ENCODE measurements at places on chromosomes 4 and X.

DNA sequence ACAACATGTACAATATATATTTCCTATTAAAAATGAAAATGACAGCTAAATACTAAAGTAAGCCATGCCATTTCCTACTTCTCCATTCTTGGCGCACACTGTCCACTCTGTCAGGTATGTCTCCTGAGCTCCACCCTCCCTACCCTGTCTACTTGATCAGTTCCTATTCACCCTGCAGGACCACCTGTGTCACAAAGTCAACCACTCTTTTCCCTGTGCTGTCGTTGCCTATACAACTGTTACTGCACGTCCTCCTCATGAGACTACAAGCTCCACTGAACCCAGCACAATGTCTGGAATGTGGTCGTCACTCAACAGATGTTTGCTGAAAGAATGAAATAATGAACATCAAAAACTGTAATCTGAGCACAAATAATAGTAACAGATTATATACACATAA is 54.9 kb downstream of the SLC9A7 start:
- no peak for DNase-seq

GRCh38 chr4:3135155-3136011 is 60.9 kb downstream of the HTT start:
- DNase-seq: no peak

GRCh38 chr4:45030059-45030458 is 303.7 kb upstream of the GNPDA2 start:
- DNase-seq: no peak

- DNase-seq: no peak
These were observed 15.8 kb upstream of the RGS12 start for GRCh38 chr4:3276986-3277385.

GRCh38 chr4:75028196-75028854 is 95.4 kb downstream of the PARM1 start:
- no peak for DNase-seq

- DNase-seq: no peak
These were observed 440.3 kb upstream of the AADAT start for GRCh38 chr4:170529748-170530722.

- DNase-seq: no peak
These were observed 74.3 kb downstream of the CAMK2D start for GRCh38 chr4:113687067-113687718.

DNA sequence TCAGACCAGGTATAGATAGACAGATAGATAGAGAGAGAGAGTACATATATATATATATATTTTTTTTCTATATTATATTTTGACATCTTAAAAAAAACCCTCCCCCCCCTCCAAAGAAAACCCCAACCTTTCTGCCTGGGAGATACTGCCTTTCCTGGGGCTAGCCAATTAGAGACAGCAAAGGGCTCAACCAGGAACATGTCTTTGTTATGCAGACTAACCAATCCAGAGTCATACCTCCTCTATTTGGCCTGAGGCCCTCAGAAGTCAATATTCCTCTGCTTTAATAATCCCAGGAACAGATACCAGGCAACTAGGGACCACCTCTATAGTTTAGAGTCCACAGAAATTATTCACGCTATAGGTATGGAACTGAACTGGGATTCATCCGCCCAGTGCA is 135.6 kb upstream of the MAD2L1 start:
- no peak for DNase-seq

- no peak for DNase-seq
These were observed 119.1 kb downstream of the SH3RF1 start for GRCh38 chr4:169151671-169152070.

DNA sequence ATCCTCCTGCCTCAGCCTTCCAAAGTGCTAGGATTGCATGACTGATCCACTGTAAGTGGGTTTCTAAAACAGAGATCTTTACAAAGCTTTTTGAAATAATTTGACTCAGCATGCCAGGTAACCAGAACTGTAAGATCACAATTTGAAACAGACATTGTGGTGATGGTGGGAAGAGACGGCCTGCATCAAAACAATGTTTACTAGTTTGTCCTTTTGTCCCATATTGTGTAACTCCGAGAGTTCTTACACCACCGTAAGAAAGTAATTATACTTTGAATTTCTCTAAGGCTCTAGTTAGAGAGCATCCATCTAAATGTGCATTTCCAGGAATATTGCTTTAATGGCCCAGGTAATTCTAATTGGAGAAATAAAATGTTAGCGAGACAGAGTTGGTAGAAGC is 594 bp upstream of the ARHGAP24 start:
- DNase-seq: no peak

- DNase-seq: no peak
These were observed 122.8 kb upstream of the NOCT start for GRCh38 chr4:138892483-138893407.

- no peak for DNase-seq
These were observed 238.8 kb downstream of the QDPR start for GRCh38 chr4:17273047-17273446.

- DNase-seq: no peak
These were observed 34.4 kb downstream of the AGTR2 start for GRCh38 chrX:116204932-116205331.

GRCh38 chrX:38878641-38879340 is 77.5 kb downstream of the MID1IP1 start:
- no peak for DNase-seq

GRCh38 chr4:94598758-94599157 is 147.0 kb downstream of the PDLIM5 start:
- DNase-seq: no peak

- DNase-seq: no peak
These were observed 44.1 kb downstream of the NAA11 start for GRCh38 chr4:79281566-79282359.

DNA sequence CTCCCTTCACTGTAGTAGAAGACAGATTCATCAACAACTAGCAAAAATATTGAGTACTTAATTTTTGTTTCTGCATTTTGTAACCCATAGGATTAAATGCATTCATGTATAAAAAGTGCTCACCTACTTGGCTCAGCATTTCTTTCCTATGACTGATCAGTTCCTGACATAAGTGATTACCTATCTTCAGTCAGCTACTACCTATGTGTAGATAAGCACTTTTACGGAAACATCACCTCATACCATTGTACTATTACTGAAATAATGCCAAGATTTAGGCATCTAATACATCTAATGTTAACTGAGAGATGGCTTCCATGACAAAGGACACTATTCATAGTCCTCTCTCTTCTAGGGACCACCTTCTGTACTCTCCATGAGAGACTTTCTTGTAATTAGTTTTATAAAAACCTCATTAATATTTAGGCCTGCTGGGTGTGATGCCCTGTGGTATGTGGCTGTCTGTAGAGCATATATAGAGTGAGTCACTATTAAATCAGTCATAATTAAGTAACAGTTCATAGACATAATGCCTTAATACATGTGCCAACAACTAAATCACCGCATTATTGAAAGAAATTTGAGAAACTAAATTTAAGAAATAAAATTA is 147.0 kb downstream of the PDGFC start:
- no peak for DNase-seq

DNA sequence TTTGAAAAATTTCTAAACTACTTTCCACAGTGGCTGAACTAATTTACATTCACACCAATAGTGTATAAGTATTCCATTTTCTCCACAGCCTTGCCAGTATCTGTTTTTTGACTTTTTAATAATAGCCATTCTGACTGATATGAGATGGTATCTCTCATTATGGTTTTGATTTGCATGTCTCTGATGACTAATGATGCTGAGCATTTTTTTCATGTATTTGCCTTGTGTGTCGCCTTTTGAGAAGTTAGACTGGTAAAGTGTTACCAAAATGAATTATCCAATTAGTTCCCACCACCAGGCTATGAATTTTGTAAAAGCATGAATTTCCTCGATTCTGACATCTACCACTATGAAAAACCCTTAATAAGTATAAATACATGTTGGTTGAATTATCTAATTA is 242.2 kb upstream of the GK2 start:
- no peak for DNase-seq

- no peak for DNase-seq
These were observed 93.4 kb downstream of the TENT5D start for GRCh38 chrX:80513625-80514024.

DNA sequence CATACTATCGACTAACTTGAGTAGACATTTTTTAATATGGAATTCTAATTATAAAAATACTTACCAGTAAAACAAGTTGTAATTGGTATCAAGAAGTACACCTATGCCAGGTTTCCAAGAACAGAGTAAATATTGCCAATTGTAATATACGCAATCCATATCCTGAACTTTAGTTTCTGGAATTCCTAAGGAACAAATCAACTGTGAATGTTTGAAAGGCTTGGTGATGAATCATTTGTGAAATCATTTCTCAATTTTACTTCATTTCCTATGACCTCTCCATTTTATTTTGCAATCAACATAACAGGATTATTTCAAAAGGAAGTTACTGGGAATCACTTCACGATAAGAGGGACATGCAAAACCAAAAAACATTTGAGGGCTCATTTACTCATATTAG is 3.7 kb downstream of the IL13RA2 start:
- DNase-seq: no peak

- DNase-seq: no peak
These were observed 7.2 kb downstream of the RPL9 start for GRCh38 chr4:39451423-39452023.

GRCh38 chrX:7110821-7111276 is 36.7 kb upstream of the STS start:
- no peak for DNase-seq

DNA sequence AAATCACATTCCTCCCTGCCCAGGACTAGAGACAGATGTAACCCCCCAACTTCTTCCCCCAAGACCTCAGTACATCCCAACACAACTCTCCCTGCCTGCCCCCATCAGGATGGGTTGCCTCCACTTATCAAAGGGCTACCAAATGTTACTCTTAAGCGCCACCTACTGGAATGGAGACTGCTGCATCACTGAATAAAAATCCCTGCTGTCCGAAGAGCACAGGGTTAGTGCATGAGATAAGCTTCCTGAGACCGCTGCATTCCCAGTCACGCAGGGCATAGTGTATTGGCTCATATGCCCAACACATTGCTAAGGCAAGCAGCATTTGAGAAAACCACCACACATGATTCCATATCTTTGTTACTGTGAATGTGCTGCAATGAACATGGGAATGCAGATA is 544.5 kb downstream of the PPP4R3C start:
- DNase-seq: no peak

DNA sequence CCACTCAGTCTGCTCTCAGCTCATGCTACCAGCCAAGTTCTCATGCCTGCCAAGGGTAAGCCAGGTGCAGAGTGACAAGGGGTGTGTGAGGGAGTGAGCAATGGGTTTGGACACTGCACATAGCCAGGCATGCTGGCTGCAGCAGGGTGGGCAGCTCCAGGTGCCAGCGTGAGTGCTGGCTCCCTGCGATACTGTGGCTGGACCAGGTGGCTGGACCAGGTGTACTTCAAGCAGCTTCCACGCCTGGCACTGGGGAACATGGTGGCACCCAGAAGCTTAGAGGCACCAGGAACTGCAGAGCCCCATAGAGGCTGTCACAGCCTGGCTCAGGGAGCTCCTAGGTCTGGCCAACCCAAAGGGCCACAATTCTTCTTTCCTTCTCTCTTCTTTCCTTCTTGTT is 234.9 kb upstream of the GIMD1 start:
- DNase-seq: no peak

GRCh38 chr4:111610681-111611080 is 534.6 kb upstream of the FAM241A start:
- DNase-seq: no peak

- DNase-seq: no peak
These were observed 46.4 kb downstream of the PRPS1 start for GRCh38 chrX:107674480-107675364.

DNA sequence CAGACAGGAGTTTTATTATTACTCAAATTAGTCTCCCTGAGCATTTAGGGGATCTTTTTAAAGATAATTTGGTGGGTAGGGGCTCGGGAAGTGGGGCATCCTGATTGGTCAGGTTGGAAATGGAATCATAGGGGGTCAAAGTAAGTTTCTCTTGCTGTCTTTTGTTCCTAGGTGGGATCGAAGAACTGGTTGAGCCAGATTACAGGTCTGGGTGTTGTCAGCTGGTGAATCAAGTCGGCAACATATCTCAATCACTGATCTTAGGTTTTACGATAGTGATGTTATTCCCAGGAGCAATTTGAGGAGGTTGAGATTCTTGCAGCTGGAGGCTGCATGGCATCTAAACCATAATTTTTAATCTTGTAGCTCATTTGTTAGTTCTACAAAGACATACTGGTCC is 629.5 kb upstream of the AMOT start:
- DNase-seq: no peak

DNA sequence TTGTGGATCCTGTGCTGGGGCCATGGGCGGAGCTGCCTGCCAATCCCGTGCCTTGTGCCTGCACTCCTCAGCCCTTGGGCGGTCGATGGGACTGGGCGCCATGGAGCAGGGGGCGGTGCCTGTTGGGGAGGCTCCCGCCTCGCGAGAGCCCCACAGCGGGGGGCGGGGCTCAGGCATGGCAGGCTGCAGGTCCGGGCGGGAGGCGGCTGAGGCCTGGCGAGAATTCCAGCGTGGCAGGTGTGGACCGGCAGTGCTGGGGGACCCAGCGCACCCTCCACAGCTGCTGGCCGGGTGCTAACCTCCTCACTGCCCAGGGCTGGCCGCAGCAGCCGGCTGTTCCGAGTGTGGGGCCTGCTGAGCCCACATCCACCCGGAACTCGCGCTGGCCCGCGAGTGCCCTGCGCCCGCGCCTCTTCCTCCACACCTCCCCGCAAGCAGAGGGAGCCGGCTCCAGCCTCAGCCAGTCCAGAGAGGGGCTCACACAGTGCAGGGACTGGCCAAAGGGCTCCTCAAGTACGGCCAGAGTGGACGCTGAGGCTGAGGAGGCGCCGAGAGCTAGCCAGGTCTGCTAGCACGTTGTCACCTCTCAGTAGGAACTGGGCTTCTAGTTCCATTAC is 85.9 kb downstream of the GBA3 start:
- no peak for DNase-seq

DNA sequence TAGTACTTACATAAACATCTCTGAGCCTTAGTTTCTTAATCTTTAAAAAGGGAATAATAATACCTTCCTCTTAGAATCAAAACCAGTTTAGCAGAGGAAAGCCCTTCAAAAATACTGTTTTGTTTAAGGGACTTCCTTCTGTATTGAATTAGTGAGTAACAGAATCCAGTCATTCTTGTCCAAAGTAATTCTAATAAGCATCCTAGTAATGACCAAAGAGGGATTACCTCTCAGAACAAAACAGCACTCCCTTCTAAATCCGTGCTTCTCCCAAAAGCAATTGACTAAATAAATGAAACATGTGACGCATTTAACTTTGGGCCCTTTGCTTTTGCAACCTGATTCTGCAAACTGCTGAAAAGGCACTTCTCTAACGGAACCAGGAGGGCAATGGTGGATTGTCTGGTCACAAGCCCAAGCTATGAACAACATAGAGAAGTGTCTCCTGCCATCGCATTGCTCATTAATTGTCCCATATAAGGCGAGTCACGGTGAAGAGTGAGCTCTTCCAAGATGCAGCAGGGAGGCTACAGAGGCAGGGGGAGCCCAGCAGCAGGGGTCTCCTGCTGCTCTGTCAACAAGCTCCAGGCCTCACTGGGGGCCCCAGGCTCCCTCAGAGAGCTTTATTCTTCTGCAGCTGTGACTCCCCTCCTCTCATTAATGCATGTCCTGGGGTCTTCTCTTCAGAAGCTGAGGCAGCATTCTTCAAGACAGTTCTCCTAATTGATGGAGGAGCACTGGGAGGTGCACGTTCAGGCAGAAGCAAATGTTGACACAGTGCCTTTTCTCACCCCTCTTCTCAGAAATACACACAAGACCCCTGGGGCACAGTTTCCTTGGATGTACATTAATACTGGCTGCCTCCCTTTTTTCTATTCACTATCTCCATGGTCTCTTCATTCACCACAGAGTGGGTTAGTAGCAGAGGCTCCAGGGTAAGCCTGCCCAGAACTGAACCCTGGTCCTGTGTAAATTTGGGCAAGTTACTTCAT is 419.6 kb upstream of the RASGEF1B start:
- DNase-seq: no peak

Measured in activated T-cell treated with anti-CD3 and anti-CD28 coated beads for 4 hours (primary cell).